Right renal pelvis (tissue), 4 donors: ENCODE measurements at places on chromosomes 1 and 21. TPM values are rescaled to one million over a fixed set of nuclear protein-coding genes. Genes with fewer than 3 reads are reported as not detected.

Gene GPR52
- not detected for polyA plus RNA-seq

Gene SPATA1
- 3.6 TPM for polyA plus RNA-seq

GRCh38 chr1:214997685-214998084 lies 84.9 kb upstream of the KCNK2 start:
- no peak for DNase-seq

DNA sequence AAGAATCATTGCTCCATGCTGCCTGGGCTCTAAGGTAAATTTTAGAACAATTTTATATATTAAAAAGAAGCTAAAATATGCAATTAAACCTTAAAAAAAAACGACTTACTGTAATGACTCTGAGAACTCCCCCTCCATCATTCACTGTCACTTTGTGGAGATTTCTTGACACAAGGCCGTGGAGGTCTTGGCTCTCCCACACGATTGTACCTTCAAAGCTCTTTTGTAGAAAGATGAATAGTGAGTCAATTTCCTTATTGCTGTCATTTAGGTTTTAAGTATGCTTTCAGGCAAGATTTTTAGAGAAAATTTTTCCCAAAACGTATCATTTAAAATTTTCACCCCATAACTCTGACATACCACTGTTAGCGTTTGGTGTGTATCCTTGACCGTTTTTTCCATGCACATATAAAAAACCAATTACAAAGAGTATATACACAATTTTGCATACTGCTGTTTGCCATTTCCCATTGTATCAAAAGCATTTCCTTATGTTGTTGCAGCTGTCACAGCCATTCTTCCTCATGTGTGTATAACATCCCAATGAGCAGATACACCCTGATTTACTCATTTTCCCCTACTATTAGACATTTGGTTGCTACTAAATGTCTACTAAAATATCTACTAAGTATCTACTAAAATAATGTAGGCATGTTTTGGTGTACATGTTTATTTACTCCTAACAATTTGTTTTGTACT lies 33.4 kb downstream of the B3GALNT2 start:
- DNase-seq = no peak

DNA sequence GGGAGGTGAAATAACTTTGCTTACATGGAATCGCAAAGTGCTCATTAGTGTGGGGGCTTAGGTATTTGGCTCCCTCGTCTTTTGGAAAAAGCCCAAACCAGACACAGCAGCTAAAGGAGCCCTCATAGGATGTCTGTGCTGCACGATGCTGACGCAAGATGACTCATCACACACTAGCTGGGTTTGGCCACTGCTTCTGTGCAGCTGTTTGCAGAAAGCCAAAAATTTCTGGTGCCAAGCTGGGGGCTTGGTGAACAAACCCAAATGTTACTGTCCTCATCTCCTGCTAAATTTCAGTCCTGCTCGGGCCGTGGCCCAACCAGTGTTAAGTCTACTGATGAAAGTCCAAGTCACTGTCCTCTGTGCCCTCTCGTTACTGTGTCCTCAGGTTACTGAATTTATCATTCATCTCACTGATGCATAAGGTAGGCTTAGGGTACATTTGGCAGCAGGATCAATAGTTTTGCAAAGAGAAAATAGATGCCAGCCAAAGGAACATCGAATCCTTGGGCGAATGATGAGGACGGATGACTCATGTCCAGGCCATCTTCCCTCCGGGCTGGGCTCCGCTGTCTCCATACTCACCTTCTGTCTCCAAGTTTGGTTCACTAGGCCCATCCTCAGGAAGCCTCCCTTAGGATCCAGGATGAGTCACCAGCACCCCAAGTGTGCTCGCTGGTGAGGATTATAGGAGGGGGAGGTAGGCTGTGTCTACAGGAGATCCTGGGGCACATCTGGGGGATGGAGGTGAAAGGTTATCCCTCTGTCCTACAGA lies 177.7 kb downstream of the ADSS2 start:
- no peak for DNase-seq

GRCh38 chr1:177219554-177220458 lies 49.0 kb downstream of the BRINP2 start:
- no peak for DNase-seq

GRCh38 chr21:38506661-38507281 lies 8.5 kb upstream of the ERG start:
- DNase-seq = no peak

DNA sequence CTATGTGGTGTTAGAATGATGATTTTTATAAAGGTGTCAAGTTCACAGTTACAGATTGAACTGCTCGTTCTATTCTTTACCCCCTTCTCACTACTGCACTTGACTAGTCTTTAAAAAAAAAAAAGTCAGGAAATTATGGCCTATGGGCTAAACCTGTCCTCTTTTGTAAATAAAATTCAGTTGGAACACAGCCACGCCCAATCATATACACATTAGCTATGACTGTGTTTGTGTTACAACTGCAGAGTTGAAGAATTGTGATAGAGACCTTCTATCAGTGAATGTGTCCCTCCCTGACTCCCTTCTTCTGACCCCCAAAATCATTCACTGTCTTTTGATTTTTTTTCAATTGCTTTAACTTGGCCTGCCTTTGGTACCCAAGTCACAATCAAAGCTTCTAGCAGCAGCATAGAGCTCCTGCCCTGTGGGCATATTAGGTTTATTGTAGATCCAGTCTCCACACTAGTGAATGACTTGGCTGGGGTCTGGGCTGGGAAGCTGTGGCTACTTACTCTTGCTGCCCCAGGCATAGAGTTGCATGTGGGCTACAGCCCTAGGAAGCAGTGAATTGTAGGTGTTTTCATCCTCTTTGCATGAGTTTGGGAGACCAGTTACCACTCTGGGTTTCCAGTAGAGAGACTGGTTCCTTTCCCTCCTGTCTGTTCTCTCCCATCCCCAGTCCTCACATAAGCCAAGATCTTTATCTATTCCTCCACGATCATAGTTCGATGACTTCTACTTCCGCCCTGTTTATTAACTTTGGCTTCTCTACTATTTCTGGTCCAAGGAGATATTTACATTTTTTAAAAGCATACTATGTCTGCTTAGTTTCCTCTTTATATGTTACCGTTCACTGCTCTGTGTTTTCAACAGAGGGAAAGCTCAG lies 249.9 kb downstream of the FMN2 start:
- DNase-seq = no peak

- DNase-seq = no peak
Measured at GRCh38 chr1:190494451-190494850, 16.8 kb upstream of the BRINP3 start.

DNA sequence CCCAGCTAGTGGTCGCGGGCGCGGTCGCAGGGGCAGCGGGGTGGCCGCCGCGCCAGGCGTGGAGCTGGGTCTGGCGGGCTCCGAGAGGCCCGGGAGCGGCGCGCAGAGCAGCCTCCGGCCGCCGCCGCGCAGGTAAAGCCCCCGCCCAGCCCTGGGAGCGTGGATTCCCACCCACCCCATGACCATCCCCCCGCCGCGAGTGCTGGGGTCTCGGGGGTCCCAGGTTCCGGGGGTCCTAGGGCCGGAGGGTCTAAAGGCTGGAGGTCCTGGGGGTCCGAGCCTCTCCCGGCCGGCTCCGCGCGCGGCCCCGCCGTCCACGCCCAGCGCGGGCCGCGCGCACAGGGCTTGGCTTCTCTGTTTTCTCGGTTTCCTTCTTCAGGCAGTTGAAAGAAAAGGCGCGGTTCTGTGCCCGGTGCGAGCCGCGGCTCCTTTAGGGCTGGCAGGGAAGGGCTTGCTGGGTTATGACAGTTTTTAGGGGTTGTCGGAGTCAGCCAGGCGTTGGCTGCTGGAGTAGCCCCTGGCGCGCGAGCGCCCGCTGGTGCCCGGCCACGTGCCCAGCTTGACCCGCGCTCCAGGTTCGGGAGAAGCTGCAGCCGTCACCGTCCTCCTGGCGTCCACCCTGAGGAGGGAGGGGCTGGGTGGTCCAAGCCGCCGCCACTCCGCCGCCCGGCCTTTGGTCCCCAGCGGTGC lies 359 bp downstream of the LRRC3 start:
- DNase-seq = no peak

- DNase-seq = no peak
Measured at GRCh38 chr1:30756545-30757351, 826 bp downstream of the LAPTM5 start.

DNA sequence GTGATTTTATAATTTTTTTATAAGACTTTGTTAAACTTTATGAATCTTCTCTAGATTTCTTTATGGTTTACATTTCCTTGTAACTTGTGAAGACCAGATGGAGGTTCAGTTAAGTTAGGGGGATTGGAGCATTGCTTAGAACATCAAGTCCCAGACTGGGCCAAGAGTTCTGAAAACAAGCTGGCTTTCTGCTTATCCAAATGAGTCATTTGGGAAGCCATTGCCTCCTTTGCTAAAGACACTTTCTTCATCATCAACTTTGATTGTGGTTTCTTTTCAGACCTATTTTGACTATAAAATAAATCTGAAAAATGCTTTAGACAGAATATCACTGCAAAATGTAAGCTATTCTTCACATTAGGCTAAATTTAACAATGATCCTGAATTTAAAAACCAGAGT lies 446.8 kb downstream of the USP25 start:
- no peak for DNase-seq
